Activated T-helper 1 cell treated with anti-CD3 and anti-CD28 coated beads, Interleukin-12 subunit alpha, Interleukin-12 subunit beta, Interleukin-2, Interleukin-4 antibody, amounts not matched to agents 30 ng/mL and 10 ng/mL and 1 ng/mL, durations not matched to agents 14 hours and 24 hours and 36 hours (primary cell): ENCODE measurements at places on chromosomes 5 and 9. TPM values are rescaled to one million over a fixed set of nuclear protein-coding genes. Genes with fewer than 3 reads are reported as not detected.

The EQTN gene
- not detected in 2 replicates for total RNA-seq

GRCh38 chr9:127154390-127155191 is 32.2 kb upstream of the ANGPTL2 start:
- DNase-seq: no peak

DNA sequence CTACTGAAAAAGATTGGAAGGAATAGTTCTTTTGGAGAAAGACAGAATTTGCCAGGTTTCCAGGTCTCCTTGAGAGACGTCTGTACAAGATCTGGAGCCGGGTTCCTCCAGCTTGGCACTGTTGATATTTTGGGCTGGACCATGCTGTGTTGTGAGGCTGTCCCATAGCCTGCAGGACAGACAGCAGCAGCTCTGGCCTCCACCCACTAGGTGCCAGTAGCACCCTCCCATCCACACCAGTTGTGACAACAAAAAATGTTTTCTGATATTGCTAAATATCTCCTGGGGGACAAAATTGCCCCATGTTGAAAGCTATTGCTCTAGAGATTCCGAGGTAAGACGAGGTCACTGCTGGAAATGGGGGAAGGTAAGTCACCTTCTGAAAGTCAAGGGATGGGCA is 287.7 kb upstream of the DAP start:
- no peak for DNase-seq

- peak; percentile 26 for DNase-seq
These were observed 6.8 kb upstream of the TRIM41 start for GRCh38 chr5:181215997-181216989.

GRCh38 chr9:126109575-126109974 is 217.1 kb upstream of the MVB12B start:
- no peak for DNase-seq

DNA sequence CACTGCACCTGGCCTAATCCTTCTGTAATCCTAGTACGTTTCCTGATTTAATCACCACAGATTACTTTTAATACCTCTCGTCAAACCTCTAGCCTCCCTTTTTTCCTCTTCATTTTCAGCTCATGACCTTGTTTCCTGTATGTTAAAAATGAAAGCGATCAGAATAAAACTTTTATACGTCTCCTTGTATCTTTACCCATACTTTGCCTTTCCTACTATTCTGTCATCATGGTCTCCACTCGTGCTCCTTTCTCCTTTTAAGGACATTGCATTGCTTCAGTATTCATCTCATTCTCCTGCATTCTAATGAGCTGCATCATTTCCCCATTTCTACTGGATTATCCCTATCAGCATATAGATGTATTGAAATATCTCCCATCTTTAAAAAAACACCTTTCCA is 8.5 kb downstream of the CDC42SE2 start:
- no peak for DNase-seq

The TNFSF15 gene
- 1.4 and 1.5 TPM in 2 replicates for total RNA-seq

- DNase-seq: no peak
These were observed 26.0 kb downstream of the GAPT start for GRCh38 chr5:58517198-58517597.

The GMCL2 gene
- not detected in 2 replicates for total RNA-seq

The GARIN3 gene
- total RNA-seq: 0.27 and 0.31 TPM in 2 replicates

The RNF183 gene
- total RNA-seq: not detected in 2 replicates
